ENCODE measurements at places on chromosomes 3 and 15.

DNA sequence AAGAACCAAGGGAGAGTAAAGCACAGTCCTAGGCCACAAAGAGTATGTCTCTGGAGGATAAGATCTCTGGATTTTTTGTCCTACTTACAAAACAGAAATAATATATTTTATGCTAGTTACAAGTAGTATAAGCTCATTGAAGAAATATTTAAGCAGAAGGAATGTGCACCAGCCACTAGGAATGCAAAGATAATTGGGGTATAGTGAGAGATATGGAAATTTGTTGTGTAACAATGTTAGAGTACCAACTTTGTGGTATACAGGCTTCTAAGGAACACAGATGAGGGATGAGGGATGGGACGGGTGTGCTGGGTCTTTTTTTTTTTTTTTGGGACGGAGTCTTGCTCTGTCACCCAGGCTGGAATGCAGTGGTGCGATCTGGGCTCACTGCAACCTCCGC is 26.5 kb downstream of the AKAP13 start:
- no peak for DNase-seq

GRCh38 chr3:119579366-119580066 is at the start of gene ADPRH:
ADPRH (plus strand) TSS chr3:119579492; CDS start chr3:119582170, 2,678 bp downstream.
- DNase-seq = peak; percentile 42

GRCh38 chr3:102025606-102026270 is 176.4 kb downstream of the NFKBIZ start:
- no peak for DNase-seq

GRCh38 chr3:143190101-143190500 is 70.5 kb downstream of the CHST2 start:
- DNase-seq = no peak

GRCh38 chr3:29481969-29482767 is 201.3 kb downstream of the RBMS3 start:
- DNase-seq = no peak

- no peak for DNase-seq
Measured at GRCh38 chr3:151538456-151539393, 77.9 kb upstream of the IGSF10 start.

DNA sequence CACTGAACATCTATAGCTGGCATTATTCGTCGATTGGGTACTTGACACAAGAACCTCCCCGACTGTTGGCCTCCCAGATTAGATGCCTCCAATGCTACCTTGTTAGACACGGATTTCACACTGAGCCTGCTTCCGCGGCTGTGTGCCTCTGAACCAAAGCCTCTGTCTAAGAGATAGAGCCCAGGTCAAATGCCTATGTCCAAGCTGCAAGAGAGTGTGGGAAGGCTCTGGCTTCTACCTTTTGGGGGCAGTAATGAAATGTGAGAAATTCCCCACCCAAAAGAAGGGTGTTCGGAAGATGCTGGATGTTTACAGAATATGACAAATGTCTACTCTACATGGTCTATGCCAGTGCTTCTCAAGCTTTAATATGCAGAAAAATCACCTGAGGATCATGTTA is 2.0 kb upstream of the RPUSD2 start:
- DNase-seq = no peak

DNA sequence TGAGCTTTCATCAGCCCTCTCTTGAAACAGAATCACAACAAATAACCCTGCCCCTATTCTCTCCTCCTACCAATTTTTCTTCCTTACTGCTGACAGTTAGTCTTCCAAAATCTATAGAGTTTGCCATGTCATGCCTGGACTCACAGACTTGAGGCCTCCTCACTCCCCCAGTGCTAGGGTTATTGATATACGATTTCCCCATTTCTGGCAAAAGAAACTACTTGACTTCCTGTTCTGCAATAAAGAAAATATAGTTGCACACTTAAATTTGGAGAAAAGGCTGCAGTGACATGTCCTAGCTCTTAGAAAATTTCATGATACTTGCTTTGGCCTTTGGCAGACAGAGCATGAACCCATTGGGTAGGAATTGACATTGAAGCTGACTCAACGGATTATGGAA is 75.9 kb downstream of the CYP19A1 start:
- DNase-seq = no peak

DNA sequence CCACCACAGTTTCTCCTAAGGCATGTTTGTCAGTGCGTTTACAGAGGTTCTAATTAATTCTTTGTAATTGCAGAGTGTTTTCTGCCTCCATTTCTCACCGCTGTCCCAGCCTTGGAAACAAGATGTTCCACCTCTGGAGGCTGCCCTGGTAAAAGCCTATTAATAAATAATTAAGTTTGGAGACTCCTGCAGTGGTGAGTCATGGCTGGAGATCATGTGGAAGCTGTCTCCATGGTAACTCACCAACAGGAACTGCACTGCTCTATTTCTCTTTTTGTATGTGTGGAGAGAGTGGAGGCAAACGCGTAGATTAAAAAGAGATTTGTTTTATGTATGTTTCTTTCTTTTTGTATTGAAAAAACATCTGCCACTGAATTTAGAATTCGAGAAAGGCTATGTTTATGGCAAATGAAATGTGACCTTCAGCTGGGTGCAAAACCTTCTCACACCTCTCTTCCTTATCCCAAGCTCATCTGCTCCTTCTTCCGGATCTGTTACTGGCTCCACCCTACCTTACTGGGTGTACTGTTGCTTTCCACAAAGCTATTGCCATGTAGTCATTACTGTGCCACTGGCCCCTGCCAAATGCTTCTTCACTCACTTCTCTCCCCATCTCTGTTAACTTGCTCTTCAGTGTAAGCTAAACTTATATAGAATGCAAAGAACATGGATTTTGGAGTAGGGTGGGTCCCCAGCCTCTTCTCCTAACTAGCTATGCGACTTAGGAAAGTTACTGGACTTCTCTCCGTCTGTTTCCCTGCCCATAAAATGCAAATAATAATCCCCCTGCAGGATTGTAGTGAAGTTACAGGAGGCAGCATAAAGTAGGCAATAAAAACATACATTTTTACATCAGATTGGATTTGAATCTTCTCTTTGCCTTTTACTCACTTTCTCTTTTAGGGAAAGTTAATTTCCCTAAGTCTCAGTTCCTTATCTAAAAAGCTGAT is 778.5 kb downstream of the NTRK3 start:
- DNase-seq = no peak

DNA sequence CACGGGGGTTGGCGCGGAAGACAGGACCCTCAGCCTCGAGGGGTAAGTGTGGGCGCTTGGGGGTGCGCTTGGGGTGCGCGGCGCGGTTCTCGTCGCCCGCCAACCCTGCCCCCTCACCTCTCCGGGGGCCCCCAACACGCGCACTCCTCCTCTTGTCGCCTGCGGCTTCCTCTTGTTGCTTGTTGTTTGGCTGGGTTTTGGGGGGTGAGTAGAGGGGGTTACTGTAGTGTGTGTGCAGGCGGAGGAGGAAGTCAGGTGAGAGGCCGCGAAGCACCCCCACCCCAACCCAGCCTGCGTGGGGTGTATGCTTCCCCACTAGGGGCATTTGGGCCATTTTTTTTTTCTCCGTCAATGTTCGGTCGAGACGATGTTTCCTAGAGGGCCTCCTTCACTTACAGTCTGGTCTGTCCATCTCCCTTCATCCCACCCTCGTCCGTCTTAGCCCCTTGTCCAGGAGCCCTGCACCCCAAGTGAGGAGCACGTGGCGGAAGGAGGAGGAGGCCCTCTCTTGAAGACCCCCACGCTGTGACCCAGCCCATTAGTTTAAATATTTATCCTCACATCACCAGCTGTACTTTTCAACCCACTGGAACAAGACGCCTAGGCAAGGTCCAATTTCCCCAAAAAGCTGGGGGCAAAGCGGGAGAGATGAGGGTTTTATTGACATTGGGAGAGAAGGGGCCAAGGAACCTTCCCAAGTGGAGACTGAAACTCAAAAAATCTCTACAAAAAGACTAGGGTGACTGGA is 20.4 kb upstream of the SATB1 start:
- DNase-seq = peak; percentile 81

DNA sequence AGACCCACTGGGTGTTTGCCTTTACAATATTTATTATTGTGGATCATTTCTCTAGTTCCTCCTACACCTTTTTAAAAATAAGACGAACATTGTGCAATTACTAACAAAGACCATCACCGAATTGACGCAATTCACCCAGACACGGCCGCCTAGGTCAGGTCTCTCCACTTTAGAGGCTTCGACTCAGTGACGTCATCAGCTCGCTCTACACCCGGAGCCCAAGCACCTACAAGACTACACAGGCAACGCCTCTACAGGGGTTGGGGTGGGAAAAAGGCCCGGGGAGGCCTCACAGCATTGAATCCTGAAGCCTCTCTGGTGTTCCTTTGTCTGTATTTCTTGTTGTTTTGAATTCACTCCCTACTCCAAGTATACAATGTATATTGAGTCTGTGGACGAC is 16.6 kb downstream of the ZIC4 start:
- no peak for DNase-seq

DNA sequence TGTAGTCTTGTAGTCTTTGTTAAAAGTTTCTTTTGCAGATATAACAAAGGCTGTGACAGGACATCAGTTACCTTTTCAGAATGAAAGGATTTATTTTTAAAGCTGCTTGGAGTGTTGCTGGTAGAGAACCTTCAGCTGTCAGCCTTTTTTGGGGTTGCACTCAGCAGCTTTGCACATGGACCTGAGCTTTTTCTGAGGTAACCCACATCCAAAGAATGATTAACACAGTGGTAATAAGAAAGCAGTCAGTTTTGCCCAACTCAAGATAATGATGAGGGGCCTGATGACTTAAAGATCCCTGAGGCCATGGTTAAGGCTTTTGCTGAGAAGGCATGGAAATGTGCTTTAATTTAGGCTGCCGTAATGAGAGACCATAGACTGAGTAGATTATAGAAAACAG is 1042.7 kb downstream of the PLOD2 start:
- no peak for DNase-seq

- DNase-seq = no peak
Measured at GRCh38 chr15:101651554-101652097, 555 bp downstream of the TM2D3 start.

GRCh38 chr3:168249550-168250414 is 154.1 kb upstream of the GOLIM4 start:
- no peak for DNase-seq

DNA sequence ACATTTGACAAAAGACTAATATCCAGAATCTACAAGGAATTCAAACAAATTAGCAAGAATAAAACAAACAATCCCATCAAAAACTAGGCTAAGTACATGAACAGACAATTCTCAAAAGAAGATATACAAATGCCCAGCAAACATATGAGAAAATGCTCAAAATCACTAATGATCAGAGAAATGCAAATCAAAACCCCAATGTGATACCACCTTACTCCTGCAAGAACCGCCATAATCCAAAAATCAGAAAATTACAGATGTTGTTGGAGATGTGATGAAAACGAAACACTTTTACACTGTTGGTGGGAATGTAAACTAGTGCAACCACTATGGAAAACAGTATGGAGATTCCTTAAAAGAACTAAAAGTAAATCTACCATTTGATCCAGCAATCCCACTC is 79.4 kb downstream of the SNTN start:
- no peak for DNase-seq

DNA sequence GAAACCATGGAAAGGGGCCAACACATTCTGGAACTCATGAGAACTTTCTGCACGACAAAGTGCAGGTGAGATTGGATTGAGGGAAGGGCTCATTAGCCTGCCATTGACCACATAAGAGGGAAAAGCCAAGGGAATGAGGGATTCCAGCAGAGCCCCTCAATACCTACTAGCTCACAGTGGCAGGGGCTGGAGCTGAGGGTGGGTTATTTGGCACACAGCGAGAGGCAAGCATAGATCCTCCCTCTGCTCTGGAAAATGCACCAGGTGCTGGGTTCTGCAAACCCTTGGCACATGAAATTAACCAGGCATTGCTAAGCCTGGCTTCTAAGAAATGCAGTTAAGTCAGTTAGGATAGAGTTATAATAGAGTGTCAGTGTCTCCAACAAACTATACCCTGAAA is 60.8 kb downstream of the IL16 start:
- DNase-seq = no peak

GRCh38 chr3:143363949-143364348 is 244.4 kb downstream of the CHST2 start:
- DNase-seq = no peak

DNA sequence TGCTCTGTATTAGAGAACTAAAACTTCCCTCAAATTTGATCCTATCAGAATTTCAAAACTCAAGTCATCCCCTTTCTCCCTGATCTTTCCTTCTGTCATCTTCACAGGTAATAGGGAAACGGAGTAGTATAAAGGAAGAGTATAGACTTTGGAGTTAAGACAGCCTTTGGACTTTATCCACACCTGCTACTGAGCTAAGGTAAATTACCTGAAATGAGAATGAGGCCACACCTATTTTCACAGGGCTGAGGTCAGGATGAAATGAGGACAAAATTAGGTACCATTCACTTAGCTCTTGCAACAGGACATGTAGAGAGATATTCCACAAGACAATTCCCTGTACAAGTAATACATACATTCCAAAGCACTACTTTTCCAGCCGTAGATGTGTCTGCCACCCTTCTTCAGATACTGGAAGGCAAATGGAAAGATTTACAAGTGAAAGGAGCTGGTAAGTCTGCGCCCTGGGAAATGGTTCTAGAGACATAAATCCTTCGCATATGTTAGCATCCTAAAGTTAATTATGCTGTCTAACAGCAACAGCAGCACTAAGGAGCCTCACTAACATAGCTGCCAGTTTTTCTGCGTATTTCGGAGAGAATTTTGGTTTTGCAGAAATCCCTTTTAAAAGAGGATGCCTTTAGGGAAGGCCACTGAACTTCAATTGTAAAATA is 461.8 kb downstream of the SHQ1 start:
- no peak for DNase-seq

DNA sequence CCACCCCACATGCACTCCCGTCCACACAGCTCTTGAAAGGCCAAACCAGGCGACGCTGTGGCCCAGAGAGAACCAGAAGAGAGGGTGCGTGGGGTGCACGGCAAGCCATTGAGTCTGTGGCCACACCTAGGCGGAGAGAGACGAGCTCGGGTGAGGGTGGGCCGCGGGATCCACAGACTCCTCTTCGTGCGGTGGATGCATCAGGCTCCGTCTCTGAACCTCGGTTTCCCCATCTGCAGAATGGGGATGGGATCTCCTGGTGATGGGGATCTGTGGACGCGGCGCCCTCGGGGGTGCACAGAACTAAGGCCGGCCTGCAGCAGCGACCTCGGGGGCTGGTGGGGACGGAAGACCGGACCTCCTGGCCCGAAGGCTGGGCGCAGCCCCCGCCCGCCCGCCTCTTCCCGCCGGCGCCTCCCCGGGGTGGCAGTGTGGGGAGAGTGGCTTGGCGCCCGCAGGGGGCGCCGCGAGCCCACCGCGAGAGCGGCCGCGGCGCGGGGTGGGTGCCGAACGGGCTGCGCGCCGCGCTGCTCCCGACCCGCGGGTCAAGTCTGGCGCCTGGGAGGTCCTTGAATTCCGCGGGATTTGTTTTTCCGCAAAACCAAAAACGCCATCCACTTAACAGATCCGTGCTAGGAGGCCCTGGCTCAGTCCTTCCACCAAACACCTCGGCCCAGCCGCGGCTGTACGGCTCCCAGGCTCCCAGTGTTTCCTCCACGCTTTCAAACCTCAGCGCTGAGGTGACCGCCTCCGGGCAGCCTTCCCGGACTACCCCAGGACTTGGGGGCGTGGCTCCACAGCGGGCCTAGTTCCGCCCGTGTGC is 13.2 kb upstream of the ADPGK start:
- peak; percentile 37 for DNase-seq

DNA sequence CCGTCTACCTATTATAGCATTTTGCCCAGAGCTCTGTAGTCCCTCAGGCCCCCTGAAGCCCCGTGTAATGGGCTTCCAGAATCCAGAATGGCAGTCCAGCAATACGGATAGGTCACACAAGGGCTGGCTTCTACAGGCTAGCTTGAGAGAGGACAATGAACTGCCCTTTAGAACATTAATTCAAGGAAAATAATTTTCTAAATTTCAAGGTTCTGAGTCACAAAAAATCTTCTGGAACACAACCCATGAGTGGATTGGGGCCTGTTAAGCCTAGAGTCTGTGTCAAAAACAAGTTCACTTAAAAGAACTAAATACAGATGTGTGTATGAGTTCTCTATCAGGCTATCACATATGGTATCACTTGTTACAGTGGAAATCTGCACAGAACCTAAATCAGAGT is 28.8 kb downstream of the DCP1A start:
- DNase-seq = no peak

Measured in CD4-positive, alpha-beta memory T cell (primary cell).